Cardiac septum (tissue), 1 donor: ENCODE measurements at places on chromosomes 7 and 10. TPM values are rescaled to one million over a fixed set of nuclear protein-coding genes. Genes with fewer than 3 reads are reported as not detected.

Gene CTAGE4
- 0.24 TPM for total RNA-seq

Gene CYP3A4
- not detected for total RNA-seq

GRCh38 chr7:22697876-22698606, 29.0 kb upstream of the IL6 start:
- no peak for DNase-seq

DNA sequence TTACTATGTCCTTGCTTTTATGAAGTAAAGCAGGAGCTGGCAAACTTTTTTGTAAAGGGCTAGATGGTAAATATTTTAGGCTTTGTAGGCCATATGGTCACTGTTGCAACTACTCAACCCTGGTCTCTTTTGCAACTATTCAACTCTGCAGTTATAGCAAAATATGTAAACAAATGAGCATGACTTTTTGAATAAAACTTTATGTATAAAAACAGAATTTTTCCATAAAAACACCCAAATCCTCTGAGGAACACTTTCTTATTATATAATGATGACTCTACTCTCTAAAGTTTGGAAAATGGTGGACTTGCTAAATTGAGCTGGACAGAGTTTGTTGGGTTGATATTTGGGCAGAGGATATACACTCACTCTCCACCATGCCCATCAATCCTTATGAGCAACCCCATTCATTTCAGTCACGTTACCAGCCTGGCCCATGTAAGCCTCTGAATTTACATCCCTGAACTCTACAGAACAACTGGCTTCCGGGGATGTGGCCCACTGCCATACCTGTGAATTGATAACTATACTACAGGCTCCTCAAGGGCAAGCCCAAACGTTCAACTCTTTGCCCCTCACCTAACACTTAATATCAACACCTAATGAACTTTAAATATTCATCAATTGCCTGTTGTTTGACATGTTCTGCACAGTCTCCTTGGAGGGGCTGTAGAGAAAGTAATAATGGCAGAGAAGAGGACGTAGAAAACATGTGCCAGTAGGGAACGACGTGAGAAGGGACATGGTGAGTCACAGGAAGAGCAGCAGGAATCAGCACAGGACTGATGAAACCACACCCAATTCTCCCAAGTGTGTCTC, 37.6 kb downstream of the SGMS1 start:
- DNase-seq = no peak

DNA sequence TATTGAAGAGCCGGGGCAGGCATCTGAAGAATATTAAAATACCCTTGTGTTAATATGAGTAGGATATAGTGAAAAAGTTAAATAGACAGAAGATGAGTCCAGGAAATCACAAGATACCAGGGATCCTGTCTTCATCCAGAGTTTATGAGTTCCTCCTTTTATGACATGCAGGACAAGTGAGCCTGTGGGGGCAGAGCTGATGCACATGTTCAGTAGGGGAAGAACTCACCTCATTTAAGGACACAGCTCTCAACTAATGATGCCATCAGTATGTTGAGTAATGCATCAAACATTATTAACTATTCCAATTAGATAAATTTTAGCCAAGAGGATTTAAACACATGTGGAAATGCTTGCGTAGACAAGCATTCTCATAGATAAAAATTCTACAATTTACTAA, 435.8 kb upstream of the AKR1E2 start:
- no peak for DNase-seq

DNA sequence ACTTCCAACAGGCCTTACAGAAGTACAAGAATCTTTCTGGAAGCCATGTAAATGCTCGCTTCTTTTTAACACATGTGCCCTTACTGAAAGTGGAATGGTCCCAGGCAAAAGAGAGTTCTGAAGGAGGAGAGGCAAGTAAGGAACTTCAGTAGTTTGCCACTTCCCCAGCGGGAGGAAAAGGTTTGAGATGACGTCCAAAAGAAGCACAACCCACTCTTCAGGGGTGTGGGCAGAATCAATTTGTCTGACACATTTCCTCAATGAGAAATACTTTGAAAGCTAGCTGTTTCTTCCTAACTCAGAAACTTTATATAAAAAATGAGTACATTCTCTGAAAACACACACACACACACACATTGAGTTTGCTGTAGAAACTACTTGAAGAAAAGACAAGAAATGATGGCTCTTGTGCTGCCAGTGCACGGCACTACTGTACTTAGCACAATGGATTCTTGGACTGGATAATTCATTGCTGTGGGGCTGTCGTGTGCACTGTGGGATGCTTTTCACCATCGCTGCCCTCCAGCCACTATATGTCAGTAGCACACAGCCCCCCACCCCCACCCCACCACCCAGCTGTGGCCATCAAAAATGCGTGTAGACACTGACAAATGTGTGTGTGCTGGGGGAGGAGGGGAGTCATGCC, 183.0 kb downstream of the SRPK2 start:
- DNase-seq = no peak

GRCh38 chr7:150420242-150420641, 30.2 kb upstream of the GIMAP8 start:
- DNase-seq = no peak

- no peak for DNase-seq
These were observed 2.1 kb downstream of the FKBP6 start for GRCh38 chr7:73329861-73330581.

GRCh38 chr10:79994556-79994955, 45.7 kb upstream of the SFTPD start:
- DNase-seq = no peak

GRCh38 chr10:1160561-1161314, 104.6 kb downstream of the WDR37 start:
- DNase-seq = peak; percentile 63
